ENCODE measurements at places on chromosomes 11 and 22.
A peak's percentile ranks its signal among the peaks of the same experiment; 100 is the strongest.

DNA sequence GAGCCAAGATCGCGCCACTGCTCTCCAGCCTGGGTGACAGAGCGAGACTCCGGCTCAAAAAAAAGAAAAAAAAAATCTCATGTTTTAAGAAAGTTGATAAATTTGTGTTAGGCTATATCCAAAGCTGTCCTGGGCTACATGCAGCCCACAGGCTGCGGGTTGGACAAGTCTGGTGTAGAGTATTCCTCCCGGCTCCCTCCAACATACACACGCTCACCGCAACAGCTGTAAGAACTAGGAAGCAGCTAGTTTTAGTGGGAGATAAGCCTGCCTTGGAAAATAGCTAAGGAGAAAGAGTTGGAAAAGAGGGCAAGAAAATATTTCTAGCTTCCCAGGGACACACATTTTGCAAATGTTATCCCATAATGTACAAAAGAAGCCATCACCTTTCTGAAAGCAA is 46.6 kb downstream of the CELF1 start:
- no peak for DNase-seq

GRCh38 chr11:125222494-125222893 is 57.9 kb downstream of the PKNOX2 start:
- no peak for DNase-seq

DNA sequence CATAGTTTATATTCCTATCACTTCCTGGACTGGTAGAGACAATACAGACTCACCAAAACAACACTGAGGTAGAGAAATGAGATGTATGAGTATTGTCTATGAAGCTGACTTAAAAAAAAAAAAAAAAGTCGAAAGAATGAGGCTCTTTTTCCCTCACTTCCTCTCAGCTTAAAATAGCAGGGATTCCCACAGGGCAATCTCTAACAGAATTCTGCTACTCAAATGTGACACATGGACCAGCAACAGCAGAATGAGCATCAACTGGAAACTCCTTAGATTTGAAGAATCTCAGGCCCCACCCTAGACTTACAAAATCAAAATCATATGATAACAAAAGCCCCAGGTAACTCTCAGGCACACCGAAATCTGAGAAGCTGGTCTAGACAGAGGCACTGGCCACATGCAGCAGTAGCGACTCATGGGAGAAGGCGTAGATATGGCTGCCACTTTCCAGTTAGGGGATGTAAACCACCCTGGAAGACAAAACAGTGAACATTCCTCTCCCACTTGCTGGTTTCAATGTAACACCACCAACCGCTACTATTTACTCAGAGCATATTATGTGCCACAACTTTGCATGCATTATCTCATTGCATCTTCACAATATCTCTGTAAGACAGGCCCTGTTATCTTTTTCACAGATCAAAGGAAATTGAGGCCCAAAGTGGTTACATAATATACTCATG is 128.0 kb downstream of the RBFOX2 start:
- DNase-seq = no peak

DNA sequence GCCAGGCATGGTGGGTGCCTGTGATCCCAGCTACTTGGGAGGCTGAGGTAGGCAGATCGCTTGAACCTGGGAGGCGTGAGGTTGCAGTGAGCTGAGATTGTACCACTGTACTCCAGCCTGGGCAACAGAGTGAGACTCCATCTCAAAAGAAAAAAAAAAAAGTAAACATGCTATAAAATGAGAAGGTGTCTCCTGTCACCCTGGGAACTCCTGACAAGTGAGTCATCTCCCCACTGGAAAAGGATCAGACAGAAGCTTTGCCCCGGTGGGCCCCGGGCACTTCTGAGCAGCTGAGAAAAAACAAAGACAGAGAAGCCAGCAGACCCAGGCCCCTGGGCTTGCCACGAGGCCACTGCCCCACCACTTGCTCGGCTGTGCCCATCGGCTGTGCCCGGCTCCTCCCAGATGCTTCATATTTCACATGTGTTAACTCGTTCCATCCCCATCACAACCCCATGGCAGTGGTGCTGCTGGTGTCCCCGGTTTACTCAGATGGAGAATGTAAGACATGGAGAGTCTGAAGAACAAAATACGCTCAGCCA is 22.3 kb downstream of the TTLL1 start:
- no peak for DNase-seq

DNA sequence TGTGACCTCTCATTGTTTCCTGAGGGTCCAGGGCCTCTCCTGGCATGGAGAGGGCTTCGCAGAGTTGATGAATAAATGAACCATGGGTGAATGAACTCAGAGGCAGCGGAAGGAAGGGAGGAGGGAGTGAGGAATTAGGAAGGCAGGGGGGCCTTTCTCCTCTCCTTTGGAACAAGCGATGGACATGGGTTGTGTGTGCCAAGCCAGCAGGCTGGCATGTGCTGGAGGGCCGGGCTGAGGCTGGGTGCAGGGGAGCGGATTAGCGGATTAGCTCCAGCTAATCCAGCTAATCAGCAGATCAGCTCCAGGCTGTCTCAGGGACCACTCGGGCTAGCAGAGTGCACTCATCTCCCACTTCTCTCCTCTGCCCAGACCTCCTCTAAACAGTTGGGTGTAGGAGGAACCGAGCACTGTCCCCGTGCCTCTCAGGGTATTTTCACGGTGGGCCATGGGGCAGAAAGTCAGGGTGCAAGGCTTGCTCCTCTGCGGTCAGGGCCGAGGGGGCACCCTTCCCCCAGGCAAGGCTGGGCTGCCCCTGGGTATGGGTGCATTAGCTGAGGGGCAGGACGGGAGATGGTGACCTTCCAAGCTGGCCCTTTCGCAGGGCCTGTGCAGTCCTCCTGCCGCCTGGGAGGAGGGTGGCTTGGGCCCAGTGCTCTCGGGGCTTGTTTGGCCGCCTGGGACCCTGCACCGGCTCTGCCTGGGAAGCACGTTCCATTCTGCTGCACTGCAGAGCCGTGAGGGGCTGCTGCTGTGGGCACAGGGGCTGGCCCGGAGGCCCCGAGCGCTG is 120.3 kb upstream of the B3GAT1 start:
- DNase-seq = no peak

DNA sequence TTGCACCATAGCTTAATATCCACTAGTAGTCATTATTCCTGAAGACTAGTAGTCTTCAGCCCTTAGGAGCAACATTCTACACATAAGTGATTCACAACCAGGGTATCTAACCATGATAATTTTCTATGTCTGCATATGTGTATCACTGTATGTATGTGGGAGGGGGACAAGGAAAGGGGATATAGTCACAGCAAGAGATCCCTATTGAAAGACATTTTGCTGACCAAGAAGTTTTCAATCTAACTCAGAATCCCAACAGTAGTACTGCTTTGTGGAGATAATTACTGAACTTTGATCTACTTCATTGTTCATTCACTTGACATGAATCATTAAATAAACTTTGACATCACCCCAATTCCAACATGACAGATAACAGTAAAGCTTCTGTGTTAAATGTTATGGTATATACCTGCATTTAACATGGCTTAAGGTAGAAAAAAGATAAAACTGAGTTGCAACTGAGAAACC is 10.3 kb downstream of the PIK3C2A start:
- DNase-seq = no peak

DNA sequence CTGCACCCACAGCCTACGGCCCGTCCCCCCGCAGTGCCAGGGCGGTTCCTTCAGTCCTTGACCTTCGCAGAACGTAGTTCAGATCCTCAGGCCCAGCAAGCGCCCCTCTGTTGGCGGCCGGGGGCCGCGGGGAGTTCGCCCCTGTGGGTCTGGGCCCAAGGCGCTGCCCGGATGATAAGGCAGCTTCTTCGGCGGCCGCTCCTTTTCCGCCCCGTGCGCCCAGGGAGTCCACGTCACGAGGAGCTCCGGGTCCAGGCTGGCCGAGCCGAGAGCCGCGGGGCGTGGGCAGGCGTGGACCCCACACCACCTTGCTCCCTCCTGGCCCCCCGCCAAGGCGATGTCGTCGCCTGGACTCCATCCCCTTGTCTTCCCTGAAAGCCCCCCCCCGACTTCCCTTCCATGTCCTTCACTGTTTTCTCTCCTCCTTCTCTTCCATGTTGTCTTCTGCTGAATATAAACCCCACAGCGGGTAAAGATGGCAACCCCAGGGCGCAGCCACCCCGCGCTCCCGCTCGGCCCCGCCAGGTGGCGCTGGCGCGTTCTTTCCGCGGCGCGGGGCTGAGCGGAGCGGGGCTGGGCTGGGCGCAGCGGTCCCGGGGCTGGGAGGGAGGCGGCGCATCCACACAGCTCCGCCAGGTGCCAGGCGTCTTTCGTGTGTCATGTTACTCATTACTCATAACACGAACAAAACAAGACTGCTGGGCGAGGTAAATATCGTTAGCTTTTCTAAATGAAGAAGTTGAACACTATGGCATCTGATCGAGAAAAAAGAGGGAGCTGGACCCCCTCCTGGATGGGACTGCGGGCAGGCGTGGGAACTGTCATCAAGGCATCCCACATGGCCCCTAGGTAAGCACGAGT is 321.0 kb downstream of the NTM start:
- no peak for DNase-seq

GRCh38 chr11:115886422-115886733 is 382.2 kb upstream of the CADM1 start:
- no peak for DNase-seq

DNA sequence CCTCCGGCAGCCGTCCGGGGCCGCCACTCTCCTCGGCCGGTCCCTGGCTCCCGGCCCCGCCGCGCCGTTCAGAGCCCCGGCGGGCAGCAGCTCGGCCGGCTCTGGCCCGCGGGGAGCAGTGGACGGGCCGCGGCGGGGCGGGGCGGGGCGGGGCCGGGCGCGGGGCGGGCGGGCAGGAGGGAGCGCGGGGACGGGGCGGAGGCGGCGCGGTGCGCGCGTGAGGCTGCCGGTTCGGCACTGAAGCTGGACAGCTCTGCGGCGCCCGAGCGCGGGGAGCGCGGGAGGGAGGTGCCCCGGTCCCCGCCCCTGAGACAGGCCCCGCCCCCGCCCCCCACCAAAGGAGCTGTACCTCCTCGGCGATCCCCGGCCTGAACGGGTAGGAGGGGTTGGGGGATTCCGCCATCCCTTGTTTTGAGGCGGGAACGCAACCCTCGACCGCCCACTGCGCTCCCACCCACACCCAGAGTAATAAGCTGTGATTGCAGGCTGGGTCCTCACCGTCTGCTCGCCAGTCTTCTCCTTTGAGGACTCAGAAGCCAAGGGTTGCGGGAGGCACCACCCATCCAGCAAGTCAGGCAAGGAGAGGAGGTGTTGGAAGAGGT is at the start of gene DRD2:
Gene DRD2 (minus strand): TSS at position 239 of the 602 bp plus-strand sequence. CDS start 50,747 bp downstream, outside the sequence.
- DNase-seq = no peak

DNA sequence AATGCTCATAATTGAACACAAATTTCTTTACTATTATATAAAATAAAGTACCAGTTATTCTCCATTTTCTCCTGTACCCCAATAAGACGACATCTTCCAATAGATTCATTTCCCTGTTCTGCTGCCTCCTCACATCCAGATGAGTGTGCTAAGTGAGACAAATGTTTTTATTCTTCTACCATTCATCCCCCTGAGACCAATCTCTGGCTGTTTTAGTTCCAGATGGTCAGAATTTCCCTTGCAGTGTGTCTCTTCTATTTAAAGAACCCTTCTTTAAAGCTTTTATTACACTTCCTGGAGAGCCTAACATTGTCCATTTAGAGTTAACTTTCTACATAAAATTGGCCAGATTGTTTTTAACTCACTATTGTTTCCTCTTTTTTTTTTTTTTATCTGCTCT is 41.2 kb upstream of the GLYATL1 start:
- DNase-seq = no peak

DNA sequence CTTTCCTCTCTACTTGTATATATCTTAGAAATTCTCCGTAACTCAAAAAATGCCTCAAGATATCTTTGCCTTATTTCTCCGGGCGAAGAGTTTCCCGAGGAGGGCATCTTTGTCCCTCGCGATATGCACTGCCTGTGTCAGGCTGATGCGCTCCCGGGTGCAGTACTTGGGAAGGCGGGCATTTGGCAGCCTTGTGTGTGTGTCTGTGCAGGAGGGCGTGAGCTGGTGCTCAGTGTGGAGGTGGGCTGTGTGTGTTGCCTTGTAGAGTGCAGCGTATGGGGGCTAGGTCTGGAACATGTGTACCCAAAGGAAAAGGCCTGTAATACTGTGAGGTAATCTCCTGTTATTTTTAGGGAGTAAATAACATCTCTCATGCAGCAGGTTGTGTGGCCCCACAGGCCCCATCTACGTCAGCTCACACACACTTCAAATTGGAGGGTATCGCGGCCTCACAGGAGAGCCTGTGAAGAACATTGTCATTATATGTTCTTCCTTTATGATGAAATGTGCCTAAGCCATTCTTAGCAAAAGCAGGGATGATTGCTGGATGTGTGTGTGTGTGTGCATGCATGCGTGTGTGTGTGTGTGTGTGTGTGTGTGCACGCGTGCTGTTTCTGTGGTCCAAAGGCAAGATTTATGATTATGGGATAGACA is 77.5 kb downstream of the KCNJ1 start:
- no peak for DNase-seq

- no peak for DNase-seq
Observed at GRCh38 chr11:110565357-110566336, 135.9 kb downstream of the FDX1 start.

- DNase-seq = peak; percentile 58
Observed at GRCh38 chr22:17098379-17098819, 13.6 kb downstream of the IL17RA start.

DNA sequence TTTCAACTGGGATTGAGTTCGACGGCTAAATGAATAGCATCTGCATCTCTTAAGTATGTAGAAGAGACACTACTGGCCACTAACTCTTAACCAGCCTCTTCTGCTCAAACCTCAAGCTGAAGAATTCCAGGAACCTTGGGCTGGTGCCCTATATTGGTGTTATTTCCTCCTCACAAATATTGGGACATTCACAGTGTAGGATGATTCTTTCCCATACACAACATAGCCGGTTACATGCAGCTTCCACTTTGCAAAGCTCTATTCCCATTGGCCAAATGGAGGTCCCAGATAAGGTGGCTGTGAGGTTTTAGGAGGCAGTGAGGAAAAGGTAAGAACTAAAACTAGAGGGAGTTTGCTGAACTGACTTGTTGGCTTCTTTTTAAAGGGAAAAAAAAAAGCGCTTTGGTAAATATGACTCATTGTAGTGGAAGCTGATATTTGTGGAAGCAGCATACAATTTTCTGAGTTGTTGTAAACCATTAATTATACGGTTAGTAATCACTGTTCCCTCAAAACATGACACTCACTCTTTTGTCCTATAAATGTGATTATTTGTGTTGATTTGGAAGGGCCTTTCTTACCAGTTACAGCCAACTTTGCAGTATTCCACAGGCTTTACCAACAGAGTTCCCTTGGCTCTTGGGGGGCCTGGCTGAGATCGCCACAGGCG is 17.6 kb downstream of the C22orf31 start:
- no peak for DNase-seq

GRCh38 chr22:22655452-22656290 is 11.3 kb downstream of the GGTLC2 start:
- peak; percentile 14 for DNase-seq
